Activated CD8-positive, alpha-beta memory T cell treated with anti-CD3 and anti-CD28 coated beads for 1 hour (primary cell): ENCODE measurements at places on chromosomes 4 and X.

DNA sequence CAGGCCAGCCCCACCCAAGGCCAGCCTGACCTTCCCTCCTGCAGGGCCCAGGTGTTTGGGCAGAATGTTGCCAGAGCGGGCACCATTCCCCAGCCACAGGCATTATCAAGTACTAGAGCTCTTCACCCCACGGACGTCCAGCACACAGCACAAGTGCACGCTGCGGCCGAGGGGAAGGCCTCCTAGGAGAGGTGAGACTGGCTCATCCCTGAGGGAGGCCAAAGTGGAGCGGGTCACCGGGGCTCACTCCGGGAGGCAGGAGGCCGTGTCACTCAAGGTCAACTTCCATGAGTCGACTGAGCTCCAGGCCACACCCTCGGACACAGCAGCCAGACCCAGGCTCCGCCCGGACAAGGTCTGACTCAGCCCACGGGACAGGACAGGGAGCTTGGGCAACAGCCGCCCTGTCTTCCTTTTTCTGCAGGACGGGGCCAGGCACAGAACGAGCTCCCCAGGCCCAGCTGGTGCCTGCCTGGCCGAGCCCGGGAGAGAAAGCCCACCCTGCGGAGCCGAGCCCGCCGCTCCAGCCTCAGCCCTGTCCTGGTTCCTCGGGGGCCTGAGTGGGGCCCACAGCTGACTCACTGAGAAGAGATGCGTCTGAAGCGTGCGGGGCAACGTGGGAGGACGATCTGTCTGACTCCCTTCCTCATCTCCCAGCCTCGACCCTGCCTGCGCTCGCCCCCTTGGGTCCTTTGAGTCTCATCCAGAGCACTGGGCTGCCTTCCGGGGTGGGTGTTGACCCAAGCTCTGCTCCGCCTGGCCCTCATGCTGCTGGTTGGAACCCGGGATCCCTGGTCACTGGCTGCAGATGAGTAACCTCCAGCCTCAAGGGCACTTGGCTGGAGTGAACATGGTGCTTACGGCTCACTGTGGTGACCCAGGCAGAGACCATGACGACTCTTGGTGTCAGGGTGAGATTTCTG is 1.6 kb downstream of the SLC49A3 start:
- no peak for DNase-seq

GRCh38 chr4:137253949-137254348 is 278.3 kb downstream of the PCDH18 start:
- no peak for DNase-seq

DNA sequence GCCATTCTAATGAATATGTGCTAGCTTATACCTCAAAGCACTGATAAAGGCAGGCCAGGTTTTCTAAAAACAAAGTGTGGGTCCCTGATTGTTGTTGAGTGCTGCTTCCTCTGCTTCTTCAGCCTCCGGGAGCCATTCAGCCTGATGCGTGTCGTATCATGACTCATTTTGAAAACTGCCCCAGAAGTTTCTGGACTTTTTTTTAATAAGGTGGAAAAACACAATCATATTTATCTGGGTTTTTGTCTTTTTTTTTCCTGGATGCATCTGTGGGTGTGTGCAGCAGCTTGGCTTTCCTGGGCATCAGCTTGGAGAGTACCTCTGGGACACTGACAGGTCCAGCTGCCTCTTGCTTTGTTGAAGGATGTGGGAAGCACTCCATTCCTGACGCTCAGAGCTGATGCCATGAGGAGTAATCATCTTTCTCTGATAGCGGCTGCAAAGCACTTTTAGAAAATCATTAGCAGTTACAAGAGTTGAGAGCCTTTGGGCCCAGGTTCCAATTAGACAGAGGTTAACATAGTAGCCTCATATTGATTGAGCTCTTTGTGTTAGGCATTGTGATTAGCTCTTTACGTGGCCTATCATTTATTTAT is 66.9 kb downstream of the PARM1 start:
- DNase-seq = no peak

GRCh38 chr4:40514497-40514951 is 115.1 kb downstream of the RBM47 start:
- DNase-seq = no peak

GRCh38 chr4:63049726-63050125 is 1359.5 kb downstream of the TECRL start:
- no peak for DNase-seq

GRCh38 chr4:136680271-136680670 is 852.0 kb downstream of the PCDH18 start:
- DNase-seq = no peak

DNA sequence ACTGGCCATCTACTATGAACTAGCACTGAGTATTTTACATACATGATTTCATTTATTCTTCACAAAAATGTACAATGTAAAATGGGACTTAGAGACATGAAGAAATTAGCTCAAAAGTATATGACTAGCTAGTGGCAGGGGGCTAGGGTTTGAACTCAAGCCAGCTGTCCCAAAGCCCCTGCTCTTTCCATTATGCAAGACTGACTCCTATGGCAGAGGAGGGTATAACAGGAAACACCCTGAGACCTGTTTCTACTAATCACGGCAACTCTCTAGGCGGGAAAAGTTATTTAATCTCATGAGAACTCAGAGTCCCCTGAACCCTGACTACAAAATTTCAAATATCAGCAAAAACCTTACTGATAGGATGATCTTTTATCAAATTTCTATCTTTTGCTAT is 150.6 kb downstream of the PRDM5 start:
- DNase-seq = no peak

GRCh38 chrX:119132961-119133360 is 5.3 kb upstream of the KIAA1210 start:
- DNase-seq = no peak

- DNase-seq = no peak
Observed at GRCh38 chr4:57445686-57446085, 335.5 kb upstream of the IGFBP7 start.

- no peak for DNase-seq
Observed at GRCh38 chr4:22458098-22458497, 57.8 kb downstream of the ADGRA3 start.

- no peak for DNase-seq
Observed at GRCh38 chrX:11886745-11887144, 128.7 kb downstream of the MSL3 start.

DNA sequence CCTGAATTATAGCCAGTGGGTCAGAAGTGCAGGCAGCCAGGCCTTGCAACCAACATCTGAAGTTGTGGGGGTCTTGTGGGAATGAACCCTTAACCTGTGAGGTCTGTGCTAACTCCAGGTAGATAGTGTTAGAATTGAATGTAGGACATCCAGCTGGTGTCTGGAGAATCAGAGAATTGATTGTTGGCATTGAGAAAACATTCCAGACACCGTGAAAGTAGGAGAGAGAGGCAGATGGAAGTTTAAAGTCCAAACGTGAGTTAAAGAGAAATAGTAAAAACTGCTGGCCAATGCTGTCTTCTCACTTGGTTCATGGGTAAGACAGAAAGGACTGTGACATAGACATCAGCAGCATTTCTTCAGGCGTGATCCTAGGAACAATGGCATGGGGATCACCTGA is 27.7 kb downstream of the CASP3 start:
- no peak for DNase-seq

GRCh38 chr4:152806501-152807125 is 26.9 kb downstream of the ARFIP1 start:
- DNase-seq = no peak
